HT1080 (cell line): ENCODE measurements at places on chromosomes 7 and 10.

DNA sequence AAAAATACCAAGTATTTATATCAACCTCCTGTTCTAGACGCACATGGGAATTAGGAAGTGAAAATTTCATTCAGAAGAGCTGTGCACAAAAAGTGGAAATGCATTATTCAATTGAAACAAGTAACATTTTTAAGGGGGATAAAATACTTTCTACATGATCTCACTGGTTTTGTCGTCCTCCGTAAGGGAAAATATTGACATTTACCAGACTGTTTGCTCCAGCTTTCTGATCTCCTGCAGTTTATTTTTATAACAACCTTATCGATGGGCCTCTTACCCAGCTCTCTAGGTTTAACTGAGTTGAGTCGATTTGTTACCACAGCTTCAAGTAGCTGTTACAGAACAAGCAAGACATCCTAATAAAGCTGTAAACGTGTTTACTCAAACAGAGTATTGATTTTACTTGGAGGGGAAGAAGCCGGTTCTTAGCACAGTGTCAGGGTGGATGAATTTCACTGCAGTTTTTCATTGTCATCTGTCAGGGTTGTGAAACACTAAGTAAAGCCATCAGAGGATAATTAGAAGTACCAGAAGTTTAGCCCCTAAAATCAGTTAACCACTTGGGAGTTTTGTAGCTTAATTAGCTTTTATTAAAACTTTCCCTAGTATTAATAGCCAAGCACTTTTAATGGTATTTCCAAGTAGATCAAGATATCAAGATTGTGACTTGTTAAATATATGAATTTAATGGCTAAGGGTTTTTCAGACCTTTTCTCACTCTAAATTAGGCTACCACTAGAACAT is 142.6 kb upstream of the KAT6B start:
- no peak for DNase-seq

DNA sequence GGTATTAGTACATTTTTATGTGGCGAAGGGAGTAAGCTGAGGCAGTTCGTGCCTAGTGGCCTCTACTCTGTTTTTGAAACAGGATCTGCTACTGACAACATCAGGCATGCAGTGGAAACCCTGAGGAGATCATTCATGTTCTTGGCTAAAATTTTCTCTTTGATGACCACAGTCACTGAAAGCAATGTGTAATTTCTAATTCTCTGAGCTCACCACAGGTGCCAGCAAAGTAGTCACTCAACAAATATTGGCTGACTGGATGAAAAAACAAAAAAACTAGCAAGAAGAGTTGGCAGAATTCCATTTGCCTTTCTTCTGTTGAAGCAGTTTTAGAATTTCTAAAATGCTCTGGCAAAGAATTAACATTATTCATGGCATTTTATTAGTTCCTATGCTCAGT is 176.5 kb upstream of the KCTD7 start:
- no peak for DNase-seq

- no peak for DNase-seq
Observed at GRCh38 chr10:131896403-131896802, 4.4 kb upstream of the PPP2R2D start.

DNA sequence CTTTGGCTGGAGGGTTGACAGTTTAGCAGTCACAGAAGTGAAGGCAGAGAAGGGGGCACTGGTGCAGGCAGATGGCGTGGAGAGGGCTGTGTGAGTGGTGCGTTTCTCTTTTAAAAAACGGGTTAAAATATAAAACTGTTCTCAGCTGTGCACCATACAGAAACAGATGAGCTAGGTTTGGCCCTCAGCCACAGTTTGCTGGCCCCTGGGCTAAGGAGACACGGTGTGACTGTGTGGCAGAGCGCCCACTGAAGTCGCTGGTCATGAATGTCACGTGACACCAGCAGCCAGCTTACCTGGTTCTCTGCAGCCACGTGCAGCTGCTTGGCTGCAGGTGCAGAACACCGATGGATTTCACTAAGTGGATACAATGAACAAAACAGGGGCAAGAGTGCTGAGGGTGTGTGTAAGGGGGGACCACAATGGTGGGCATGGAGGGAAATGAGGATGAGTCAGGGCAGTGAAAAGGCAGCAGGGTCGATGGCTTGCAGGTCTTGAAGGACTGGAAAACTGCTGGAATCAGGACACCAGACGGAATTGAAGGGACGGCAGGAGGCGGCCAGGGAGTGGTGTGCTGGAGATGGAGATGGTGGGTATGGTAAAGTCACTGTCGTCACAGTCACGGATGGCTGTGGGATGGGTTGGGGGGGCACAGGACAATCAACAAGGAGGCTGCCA is 7.4 kb downstream of the ZNF746 start:
- no peak for DNase-seq

DNA sequence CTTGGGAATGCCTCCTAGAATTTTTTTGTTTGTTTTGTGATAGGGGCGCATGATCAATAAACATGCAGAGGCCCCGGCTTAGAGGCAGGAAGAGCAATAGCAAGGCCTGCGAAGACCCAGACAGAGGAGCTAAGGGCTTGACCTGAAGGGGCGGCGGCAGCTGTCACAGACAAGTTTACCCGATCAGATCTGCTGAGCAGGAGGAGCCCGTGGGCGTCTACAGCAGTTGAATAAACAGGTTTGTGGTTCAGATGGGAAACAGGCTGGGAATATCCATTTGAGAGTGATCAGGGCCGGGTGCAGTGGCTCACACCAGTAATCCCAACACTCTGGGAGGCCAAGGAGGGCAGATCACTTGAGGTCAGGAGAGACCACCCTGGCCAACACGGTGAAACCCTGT is 126.0 kb upstream of the CALN1 start:
- no peak for DNase-seq

DNA sequence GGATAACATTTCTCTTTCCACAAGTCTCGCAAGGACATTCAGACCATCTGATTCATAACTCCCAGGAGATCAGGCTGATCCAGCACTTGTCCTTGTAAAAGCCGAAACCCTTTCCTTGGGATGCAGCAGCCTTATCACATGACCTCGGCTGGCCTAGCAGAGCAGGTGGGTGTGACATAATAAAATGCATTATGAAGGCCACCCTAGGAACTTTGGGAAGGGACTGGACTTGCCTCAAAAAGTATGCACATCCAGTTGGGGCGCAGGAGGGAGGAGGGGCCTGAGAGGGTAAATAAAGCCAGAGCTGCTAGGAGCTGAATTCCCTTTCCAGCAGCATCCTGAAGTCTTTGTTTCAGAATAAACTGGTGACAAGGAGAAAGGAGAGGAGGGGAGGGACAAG is 260.8 kb downstream of the SNX13 start:
- no peak for DNase-seq

DNA sequence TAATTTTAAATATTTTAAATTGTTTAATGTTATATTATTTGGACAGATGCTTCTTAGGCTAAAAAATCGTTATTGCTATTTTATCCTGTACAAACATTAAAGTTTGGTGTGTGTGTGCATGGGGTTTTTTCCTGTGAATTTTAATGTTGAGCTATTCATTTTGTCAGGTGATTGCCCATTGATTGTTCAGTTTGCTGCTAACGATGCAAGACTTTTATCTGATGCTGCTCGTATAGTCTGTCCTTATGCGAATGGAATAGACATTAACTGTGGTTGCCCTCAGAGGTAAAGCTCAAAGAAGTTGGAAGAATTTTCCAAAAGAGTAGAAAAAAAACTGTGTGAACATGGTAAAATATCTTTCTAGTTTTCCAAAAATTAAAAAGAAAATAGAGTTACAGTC is 6.5 kb upstream of the BCAP29 start:
- DNase-seq = no peak

GRCh38 chr10:44300666-44301649 is 83.9 kb downstream of the CXCL12 start:
- peak; percentile 94 for DNase-seq

GRCh38 chr7:24199978-24200377 is 84.0 kb upstream of the NPY start:
- DNase-seq = no peak

DNA sequence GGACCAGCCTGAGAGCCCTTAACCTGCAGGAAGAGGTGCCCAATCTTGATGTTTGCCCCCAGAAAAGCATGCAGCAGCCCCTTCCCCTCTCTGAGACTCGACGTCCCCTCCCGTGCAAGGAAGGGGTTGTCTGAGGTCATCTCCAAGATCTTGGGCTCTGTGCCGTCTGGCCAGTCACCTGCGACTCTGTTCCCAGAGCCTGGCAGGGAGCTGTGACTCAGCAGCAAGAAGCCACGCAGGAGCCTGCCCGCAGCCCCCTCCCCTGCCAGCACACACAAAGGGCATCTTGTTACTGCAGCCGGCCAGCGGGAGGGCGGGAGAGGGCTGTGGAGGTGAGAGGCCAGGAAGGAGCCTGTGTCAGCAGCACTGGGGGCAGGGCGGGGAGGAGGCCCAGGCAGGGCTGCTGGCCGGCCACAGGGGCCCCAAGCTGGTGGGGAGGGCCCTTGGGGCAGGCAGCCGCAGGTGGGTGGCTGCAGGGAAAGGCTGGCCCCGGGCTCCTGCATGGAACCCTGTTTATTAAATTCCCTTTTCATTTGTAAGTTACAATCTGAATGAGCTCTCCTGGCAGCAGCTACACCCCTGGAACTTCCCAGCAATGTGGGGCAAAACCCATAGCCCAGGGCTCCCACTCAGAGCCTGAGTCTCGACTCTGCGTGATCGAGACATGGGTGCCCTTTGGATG is 103.7 kb upstream of the ZMIZ1 start:
- peak; percentile 97 for DNase-seq

GRCh38 chr10:49656845-49657493 is 22.5 kb upstream of the C10orf53 start:
- no peak for DNase-seq

DNA sequence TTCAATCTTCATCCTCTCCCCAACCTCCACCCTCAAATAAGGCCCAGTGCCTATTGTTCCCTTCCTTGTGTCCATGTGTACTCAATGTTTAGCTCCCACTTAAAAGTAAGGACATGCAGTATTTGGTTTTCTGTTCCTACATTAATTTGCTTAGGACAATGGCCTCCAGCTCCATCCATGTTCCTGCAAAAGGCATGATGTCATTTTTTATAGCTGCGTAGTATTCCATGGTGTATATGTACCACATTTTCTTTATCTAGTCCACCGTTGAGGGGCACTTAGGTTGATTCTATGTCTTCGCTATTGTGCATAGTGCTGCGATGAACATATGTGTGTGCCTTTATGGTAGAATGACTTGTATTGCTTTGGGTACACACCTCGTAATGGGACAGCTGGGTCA is 7.2 kb upstream of the NEUROG3 start:
- no peak for DNase-seq

- peak; percentile 66 for DNase-seq
Observed at GRCh38 chr7:42107484-42108240, 129.3 kb downstream of the GLI3 start.

GRCh38 chr7:45082831-45083331 is 5.9 kb downstream of the NACAD start:
- no peak for DNase-seq

- DNase-seq = no peak
Observed at GRCh38 chr10:59000162-59000825, 176.1 kb upstream of the PHYHIPL start.

- DNase-seq = no peak
Observed at GRCh38 chr7:67766906-67767410, 770.3 kb downstream of the TYW1 start.

DNA sequence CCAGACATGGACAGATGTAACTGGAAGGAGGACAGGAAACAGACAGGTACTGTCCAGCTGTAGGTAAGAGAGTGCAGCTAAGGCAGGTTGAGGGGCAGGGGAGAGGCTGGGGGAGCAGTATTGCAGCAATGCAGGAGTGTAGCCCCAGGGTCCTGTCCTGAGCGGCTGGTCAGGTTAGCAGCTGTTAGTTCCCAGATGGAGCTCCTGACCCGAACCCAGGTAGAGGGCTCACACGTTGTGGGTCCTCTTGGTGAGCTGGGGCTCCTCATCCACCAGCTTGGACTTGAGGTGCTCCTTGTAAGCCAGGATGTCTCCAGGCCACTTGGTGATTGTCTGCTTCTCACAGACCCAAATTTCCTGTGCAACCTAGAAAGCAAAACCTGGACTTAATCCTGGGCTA is 3.5 kb upstream of the H2BK1 start:
- DNase-seq = no peak

DNA sequence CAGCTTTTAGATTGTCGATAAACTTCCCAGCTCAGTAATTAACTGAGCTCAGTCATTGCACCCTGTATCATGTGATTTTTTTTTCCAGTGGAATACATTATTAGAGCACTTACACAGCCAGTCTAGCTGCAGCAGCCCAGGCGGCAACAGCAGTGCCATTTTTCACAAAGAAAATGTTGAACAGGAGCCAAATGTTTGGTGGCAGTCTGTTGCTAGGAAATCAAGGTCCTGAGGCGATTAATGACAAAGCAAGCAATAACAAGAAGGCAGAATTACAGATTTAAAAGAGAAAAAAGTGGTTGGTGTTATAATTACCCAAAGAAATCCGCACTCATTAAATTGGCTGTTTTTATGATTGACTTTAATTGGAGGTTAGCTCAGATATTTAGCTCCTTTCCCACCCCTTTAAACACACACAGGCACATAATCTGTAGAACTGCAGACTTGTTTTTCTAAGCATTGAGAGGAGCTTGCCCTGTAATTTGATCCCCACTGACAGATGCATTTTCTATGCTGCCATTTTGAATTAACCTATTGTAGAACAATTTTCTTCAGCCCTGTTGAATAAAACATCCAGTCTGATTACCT is 267.4 kb downstream of the ADK start:
- DNase-seq = no peak
